ENCODE measurements at places on chromosomes 6 and 20.

DNA sequence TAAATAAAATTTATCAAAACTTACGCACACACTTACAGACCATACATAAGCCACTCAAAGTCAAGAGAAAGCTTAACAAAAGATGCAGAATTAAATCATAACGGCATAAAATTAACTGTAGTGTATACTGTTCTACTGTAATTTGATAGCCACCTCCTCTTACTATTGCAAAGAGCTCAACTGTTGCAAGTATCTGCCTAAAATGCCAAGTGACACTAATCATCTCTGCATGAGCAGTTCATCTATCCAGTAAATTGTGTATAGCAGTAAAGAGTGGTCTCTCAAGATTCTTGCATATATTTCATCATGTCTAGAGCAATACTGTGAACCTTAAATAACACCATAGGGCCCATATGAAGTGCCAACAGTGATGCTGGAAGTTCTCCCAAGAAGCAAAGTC lies 12.3 kb downstream of the OR2H2 start:
- no peak for DNase-seq

- DNase-seq, result no peak
These were observed 31.0 kb upstream of the VEGFA start for GRCh38 chr6:43738877-43739641.

- no peak for DNase-seq
These were observed 528.9 kb downstream of the EPM2A start for GRCh38 chr6:145206247-145206907.

GRCh38 chr20:62370115-62370806 lies 3.1 kb upstream of the LAMA5 start:
- peak; percentile 90 for DNase-seq

GRCh38 chr6:87742106-87742505 lies 40.1 kb upstream of the AKIRIN2 start:
- DNase-seq, result no peak

DNA sequence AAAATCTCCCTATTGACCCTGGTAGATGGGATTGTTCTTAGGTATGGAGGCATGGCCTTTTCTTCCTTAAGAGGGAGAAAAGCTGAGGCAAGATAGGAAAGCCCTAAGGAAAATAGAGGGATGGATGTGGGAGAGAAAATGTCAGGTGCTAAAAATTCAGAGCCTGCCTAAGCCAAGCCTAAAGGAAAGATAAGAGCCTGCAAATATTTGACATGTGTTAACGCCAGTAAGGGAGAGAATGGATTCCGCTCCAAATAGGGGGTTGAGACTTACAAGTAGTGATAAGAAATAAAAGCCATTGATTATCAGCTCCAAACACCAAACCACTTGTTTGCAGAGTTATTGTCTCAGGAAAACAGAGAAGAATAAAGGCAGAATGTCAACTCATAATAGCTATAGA lies 533.6 kb downstream of the PTPRT start:
- no peak for DNase-seq

DNA sequence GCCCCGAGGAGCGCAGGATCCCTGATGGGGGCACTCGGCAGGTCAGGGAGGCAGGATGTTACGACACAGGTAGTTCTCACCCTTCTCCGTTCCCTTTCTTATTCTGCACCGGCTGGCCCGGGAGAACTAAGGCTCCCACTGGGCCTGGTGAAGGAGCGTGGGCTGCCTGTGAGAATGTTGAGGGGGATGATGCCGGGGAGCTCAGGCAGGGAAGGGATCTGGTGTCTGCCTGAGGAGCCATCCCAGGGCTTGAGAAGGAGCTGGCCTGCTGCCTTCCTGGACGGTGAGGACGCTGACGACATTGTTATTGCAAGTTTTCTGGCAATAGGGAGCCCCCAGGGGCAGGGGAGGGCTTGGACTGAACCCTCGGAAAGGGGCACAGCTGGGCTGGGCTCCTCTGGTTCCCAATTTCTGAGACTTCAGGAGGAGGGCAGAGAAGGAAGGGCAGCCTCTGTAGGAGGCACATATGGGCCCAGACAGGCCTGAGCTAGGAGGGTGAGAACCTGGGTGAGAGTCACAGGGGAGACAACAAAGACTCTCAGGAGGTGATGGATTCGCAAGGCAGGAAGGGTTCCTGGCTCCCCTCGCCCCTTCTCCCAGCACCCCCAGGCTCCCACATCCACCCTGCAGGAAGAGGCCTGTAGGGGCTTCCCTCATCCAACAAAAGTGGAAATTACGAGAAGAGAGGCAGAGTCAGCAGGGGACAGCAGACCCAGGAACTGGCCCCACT lies 32.8 kb downstream of the CYP21A2 start:
- no peak for DNase-seq

DNA sequence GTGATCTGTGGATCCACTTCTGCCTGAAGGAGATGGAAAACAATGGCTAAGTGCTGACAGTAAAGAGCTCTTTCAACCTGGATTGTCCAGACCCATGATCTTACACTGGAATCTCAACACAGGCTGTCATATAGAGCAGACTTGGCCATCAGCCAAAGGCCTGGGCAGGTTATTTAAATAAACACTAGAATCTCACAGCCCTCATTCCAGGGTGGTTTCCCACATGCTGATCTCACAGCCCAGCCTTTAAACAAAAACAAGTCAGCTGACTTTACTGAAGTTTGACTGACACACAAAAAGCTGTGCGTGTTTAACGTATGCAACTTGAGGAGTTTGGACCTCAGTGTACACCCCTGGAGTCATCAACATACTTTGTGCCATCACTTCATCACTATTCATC lies 28.4 kb downstream of the SYNDIG1 start:
- DNase-seq, result peak; percentile 77

GRCh38 chr6:111718990-111719389 lies 113.3 kb upstream of the TRAF3IP2 start:
- no peak for DNase-seq
